ENCODE measurements at places on chromosomes 1 and 21.

DNA sequence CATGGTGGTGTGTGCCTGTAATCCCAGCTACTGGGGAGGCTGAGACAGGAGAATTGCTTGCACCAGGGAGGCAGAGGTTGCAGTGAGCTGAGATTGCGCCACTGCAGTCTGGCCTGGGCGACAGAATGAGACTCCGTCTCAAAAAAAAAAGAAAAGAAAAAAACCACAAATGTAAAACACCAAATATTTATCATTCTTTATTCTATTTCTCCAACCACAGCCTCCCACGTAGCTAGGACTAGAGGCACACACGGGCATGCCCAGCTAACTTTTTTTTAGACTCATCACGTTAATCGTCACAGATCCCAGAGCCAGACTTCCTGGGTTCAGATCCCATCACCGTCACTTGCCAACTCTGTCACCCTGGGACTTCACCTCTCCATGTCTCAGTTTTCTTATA is 13.5 kb downstream of the DNAJC16 start:
- no peak for DNase-seq

GRCh38 chr1:63615768-63616420 is 22.7 kb downstream of the PGM1 start:
- DNase-seq, result peak; percentile 10

DNA sequence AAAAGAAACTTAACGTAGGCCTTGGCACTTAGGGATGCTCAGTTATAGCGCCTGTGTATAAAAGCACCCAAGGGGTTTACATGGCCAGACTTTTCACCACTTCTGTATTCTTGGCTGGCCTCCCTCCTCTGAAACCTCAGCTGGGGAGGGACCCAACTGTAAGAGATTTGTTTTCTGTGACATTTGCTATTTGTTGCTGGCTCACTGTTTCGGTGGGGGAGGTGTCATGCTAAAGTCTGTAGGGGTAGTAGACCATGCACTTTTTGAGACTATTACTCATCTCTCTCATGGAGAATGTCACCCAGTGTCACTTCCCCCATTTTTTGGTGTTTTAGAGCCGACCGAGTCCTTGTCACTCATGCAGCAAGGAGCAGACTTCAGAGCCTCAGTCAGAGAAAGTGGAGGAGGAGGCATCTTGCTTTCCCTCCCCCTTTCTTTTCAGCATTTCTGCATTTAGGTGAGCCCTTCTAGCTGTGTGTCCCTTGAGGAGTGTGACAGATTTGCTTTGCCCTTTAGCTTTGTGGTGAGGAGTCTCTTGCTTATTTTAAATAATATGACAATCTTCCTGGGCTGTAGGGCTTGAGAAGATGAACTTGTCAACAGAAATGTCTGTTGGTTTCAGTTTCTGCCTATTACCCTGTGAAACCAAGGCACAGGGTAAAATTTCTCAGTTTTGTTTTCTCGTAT is 160.1 kb downstream of the FASLG start:
- peak; percentile 10 for DNase-seq

DNA sequence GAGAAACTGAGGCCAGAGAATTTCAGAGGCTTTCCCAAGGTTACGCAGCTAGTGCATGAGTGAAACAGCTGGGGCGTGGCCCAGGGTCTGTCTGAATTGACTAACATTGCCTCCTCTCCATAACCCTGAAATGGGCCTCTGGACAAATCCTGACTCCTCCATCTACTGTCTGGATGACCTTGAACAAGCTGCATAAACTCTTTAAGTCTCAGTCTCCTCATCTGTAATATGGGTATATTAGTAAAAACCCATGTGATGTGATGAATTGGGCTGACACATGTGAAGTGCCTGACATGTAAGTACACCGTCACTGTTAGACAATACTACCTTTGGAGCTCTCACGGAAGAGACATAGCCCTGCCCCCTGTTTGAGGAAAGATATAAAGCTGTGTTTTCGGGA is 12.3 kb upstream of the FGR start:
- DNase-seq, result no peak

DNA sequence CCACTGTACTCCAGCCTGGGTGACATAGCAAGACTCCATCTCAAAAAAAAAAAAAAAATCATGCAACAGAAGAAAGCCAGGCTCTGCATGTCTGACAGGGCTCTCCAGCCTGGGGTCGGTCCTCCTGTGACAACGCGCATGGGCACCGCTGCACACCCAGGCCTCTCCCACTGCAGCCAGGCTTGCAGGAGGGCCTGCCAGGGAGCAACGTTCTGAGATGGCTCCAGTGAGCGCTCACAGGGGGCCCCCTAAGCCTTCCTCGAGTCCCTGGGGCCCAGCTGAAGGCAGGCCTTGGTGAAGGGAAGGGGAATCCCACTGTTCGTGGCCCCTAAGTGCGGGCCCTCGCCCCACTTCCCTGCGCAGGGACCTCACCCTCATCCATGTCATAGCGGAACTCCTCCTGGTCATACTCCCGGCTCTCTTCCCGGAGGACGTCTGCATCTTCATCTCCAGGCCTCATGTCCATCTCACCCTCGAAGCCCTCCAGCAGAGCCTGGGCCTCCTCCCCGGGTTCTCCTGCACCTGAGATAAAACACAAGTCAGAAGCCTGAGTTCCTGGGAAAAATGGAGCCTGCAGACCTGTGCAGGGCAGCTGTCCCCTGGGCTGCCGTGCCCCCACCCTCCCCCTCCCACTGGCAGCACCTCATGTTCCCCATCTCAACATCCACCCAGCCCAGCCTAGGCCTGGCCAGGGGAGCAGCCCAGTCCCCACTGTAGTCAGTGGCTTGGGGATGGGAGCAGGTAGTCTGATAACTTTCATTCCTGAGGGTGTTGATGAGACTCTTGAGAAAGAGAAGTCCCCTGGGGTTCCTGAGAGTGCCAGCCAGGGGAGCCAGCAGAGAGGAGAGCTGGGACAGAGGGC is 20.3 kb downstream of the RSPH1 start:
- no peak for DNase-seq

GRCh38 chr1:41662061-41662764 is 177.7 kb upstream of the EDN2 start:
- DNase-seq, result peak; percentile 48

DNA sequence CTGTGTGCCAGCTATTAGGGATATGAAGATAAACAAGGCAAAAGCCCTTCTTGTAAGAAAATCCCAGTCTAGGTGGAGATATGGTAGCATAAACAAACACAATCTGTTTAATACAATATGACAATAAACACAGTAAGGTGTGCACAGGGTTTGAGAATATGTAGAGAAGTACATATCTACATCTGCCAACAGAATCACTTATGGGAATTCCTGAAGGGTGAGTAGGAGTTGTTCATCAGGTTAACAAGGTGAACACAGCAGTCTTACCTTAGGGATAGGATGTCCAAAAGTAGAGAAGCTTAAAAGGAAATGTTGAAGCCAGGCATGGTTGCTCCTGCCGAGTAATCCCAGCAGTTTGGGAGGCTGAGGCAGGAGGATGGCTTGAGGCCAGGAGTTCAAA is 57.7 kb upstream of the LRRC7 start:
- DNase-seq, result no peak

DNA sequence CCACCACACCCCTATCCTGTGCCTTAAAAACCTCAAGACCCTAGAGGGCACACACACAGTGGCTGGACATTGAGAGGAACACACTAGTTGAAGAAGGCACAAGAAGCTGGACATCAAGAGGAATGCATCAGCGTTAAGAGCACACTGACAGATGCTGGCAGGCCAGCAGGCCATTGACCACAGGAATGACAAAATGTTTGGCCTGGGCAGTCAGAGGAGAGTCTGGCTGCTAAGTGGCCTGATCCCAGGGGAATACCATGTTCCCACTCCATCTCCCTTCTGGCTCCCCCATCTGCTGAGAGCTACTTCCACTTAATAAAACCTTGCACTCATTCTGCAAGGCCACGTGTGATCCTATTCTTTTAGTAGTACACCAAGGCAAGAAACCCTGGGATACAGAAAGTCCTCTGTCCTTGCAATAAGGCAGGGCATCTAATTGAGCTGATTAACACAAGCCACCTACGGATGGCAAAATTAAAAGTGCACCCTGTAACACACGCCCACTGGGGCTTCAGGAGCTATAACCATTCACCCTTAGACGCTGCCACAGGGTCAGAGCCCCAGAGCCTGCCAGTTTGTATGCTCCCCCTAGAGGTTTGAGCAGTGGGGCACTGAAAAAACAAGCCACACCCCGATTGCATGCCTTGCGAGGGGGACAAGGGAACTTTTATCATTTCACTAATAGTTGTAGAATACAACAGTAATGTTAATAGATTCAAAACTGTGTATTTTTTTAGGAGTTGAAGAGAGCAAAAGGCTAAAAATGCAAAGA is 1216.1 kb upstream of the NCAM2 start:
- no peak for DNase-seq
